Stimulated activated CD8-positive, alpha-beta memory T cell treated with anti-CD3 and anti-CD28 coated beads, Interleukin-7, amount 100 ng/mL, for 1 hour (primary cell): ENCODE measurements at places on chromosomes 11 and 22.

- no peak for DNase-seq
These were observed 1.6 kb downstream of the FGF19 start for GRCh38 chr11:69702239-69702691.

- DNase-seq: no peak
These were observed 7.5 kb upstream of the C11orf97 start for GRCh38 chr11:94504689-94505293.

DNA sequence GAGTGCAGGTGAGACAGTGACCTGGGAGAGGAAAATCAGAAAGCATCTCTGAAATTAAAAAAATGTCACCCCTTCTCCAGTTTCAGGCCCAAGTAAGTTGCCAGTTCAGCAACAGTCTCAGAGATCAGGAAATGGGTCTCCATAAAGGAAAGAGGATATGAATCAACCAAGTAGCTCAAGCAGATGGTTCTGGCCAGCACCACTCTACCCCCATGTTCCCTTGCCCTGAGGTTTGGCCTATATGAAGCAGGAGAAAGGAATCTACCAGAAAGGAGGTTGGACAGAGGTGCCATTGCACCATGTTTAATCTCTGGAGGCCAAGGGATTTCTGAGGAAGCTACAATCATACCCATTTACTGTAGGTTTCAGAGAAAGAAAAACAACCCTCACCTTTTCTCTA lies 7.7 kb downstream of the FZD4 start:
- DNase-seq: no peak

GRCh38 chr22:42664976-42665831 lies 16.0 kb upstream of the CYB5R3 start:
- DNase-seq: no peak

DNA sequence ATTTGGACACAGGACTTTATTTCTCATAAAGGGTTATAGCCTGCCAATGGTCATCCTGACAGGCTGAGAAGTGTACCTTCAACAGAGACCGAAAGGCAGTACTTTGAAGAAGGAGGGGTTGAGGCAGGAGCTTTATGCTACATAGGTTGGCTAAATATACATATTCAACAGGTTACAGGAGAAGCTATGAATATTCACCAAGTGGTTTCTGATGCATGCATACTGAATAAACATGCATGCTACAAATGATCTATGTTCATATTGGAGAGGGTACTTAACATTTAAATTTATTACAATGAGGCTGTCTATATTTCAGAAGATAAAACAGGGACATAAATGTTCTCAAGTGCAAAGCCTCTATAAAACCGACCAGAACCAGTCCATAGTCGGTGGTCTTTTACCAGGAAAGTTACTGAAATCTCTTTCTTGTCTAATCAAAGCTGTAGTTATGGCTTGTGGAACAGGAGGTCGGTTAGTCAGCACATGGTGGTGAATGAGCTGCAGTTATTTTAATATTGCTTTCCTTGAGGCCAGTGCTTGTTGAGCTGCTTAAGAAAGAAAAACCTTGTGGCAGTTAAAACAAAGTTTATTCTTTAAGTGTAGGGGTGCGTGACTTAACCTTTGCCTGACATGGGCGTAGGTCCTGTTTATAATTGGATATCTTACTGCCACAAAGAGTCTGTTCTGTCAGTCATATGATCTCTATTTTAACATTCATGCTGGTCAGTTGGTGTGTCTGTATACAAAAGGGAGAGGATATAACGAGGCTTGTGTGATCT lies 19.5 kb downstream of the CNTF start:
- DNase-seq: no peak
